ENCODE measurements at places on chromosomes 13 and 19.

- no peak for DNase-seq
These were observed 4.2 kb upstream of the IZUMO2 start for GRCh38 chr19:50167314-50167721.

GRCh38 chr19:12766051-12766521 lies 9.3 kb downstream of the HOOK2 start:
- no peak for DNase-seq

- DNase-seq = no peak
These were observed at the start of gene IGLON5 for GRCh38 chr19:51311351-51312257. Gene IGLON5, plus strand, starts transcription at chr19:51311644. Its CDS starts 204 bp downstream, at chr19:51311848.

GRCh38 chr13:112725346-112726015 lies 35.6 kb downstream of the ATP11A start:
- DNase-seq = no peak

GRCh38 chr13:109273326-109273751 lies 513.0 kb downstream of the IRS2 start:
- DNase-seq = no peak

- DNase-seq = no peak
These were observed 132.9 kb downstream of the SLITRK6 start for GRCh38 chr13:85666356-85666755.

DNA sequence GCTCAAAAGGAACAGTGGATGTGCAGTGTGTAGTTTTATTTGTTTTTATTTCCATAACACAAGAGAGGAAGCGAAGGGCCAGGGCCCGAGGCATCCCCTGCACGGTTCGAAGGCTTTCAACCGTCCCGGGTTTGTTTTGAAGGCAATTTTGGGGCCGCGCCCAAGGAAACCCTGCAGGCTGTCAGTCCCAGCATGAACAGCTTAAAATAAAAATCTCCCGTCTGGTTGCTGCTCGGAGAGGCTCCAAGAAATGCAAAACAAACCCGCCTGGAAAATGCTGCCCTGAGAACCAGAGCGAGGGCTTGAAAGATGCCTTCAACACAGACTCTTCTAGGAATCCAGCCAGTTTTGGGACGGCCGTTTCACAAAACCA lies 16.0 kb downstream of the LSM4 start:
- DNase-seq = no peak

DNA sequence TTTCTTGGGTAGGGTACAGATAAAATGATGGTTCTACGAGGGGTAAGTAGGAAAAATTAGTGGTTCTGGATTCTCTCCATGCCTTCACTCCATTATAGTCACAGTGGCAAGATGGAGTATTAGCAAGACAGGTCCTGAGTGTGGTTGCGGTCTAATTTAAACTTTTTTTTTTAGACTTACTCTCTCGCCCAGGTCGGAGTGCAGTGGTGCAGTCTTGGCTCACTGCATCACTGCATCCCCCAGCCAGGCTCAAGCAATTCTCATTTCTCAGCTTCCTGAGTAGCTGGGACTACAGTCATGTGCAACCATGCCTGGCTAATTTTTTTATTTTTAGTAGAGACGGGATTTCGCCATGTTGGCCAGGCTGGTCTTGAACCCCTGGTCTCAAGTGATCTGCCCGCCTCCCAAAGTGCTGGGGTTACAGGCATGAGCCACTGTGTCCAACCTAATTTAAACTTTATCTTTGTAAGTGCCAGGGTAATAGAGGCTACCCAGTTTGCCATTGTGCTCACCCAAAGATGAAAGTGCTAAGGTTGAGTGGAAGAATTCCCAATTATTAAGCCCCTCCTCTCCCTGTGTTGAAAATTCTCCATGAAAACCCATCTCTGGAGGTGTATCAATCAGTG lies 135.6 kb downstream of the TM9SF2 start:
- no peak for DNase-seq

- DNase-seq = no peak
These were observed 11.6 kb downstream of the SHKBP1 start for GRCh38 chr19:40588110-40588854.

DNA sequence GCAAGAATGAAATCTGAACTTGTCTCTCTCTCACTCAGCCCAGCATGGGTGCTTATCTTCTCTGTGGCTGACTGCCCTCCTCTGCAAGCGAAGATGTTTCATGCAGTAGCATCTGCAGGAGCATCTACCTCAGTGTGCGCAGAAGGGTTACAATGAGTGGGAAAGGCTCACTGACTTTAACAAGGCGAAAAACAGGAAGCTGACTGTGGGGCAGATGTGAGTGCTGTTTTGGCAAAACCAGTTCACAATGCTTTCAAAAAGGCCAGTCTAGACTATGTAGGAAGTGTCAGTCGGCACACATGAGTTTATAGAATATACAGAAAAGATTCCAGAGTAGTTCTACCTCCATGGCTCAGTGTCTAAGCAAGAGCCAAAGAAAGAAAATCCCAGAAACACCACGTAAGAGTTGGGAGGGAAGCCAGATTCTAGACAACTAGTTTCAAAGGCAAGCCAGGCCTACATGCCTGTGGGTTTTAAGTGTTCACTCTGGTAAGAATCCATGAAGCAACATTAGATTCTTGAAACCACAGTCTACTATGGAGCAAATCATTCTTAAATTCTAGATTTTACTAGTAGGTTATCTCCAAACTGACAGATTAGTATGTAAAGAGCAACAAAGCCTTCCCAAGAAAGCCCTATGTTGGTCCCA lies 124.5 kb downstream of the ABCC4 start:
- no peak for DNase-seq

DNA sequence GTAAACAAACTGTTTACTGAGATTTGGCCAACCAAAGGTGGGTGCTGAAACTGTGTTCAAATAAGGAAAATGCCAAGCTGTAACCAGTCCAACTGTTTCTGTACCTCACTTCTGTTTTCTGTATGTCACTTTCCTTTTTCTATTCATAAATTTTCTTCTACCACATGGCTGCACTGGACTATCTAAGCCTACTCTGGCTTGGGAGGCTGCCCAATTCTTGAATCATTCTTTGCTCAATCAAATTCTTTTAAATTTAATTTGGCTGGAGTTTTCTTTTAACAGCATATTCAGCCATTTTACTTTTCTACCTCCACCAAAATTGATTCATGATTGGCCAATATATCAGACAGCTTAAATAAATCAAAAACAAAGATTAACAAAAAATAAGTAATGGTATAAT lies 1575.5 kb upstream of the SPRY2 start:
- DNase-seq = no peak

DNA sequence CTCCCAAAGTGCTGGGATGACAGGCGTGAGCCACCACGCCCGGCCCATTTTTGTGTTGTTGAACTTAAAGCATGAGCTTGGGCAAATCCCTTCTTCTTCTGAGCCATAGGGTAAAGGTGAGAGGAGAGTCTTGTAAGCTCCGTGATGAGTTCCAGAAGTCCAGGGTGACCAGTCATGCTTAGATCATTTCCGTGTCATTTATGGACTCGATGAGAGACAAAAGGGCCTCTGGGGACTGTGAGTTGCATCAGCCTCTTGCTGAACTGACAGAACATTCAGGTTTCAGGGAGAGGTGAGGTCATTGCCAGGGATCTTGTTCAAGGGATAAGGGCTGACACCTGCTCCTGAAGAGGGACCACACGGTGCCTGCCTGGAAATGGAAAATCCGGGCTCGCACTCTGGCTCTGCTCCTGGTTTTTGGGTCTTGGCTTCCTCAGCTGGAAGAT lies 53.6 kb downstream of the GADD45B start:
- DNase-seq = no peak

GRCh38 chr13:35787937-35788336 lies 311.4 kb upstream of the MAB21L1 start:
- DNase-seq = no peak

DNA sequence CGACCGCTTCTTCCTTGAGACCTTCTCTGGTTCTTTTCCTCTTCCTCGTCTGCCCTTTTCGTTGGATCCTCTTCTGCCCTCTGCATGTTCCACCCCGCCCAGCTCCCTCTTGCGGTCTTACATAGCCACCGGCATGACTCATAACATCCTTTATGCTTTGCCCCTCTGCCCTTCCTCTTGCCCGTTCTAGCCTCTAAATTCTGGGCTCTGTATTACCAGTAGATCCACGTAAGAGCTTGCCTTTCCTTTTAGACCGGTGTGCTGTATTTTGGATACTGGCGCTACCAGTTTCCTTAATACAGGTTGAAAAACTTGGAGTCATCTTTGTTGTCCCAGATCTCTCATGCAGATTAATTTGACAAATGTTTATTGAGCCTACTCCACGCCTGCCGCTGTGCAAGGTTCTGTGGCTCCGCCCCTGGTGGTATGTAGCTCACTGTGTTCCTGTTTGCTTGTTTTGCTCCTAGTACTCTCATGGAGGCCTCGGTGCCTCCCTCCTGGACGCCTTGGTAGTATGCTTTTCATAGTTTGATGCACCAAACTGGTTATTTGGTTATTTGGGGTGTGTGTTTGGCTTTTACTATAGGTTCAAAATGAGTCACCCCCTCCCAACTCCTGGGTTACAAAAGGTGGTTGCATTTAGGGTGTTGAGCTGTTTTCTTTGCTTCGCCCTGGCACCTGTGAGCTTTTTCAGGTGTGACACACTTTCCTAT lies 1.7 kb downstream of the GTF3A start:
- peak; percentile 63 for DNase-seq

- peak; percentile 13 for DNase-seq
These were observed 53.1 kb downstream of the FOXO1 start for GRCh38 chr13:40613192-40613818.

DNA sequence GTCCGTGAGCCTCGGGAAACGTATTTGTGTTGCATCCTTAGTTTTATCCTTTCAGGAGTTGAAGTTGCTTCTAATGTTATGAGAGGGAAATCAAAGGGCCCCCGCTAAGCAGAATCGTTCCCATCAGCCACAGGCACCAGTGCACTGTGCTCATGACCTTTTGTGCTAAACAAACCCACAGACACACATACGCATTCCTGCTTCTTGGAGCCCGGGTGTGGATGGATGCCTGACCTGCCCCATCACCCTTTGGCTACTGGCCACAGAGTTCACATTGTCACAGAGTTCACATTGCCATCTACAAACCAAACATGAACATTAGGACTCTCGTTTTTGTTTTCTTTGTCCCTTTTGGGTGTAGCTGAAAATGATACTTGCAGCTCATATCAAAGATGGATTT lies 47.2 kb downstream of the CHST8 start:
- no peak for DNase-seq

- no peak for DNase-seq
These were observed 28.4 kb upstream of the TIMM44 start for GRCh38 chr19:7971553-7972520.

DNA sequence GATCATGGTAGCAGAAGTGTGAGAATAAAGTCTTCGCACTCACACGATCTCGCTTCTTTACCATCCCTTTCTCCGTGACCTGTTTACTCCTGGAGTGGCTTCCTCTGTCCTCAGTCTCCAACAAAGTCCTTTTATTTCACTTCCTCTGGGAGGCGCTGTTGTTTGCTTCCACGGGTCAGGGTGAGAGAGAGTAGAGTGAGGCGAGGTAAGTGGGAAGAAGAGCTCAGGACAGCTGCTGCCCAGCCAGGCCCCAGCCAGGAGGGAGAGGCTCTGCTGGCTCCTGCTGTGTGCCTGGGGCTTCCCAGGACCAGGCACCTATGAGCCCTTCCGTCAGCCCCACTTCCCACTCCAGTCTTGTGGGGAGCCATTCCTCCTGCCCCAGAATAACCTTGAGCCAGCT lies 242.1 kb downstream of the FGF9 start:
- DNase-seq = no peak

GRCh38 chr19:4556597-4557127 lies 2.8 kb downstream of the SEMA6B start:
- no peak for DNase-seq

DNA sequence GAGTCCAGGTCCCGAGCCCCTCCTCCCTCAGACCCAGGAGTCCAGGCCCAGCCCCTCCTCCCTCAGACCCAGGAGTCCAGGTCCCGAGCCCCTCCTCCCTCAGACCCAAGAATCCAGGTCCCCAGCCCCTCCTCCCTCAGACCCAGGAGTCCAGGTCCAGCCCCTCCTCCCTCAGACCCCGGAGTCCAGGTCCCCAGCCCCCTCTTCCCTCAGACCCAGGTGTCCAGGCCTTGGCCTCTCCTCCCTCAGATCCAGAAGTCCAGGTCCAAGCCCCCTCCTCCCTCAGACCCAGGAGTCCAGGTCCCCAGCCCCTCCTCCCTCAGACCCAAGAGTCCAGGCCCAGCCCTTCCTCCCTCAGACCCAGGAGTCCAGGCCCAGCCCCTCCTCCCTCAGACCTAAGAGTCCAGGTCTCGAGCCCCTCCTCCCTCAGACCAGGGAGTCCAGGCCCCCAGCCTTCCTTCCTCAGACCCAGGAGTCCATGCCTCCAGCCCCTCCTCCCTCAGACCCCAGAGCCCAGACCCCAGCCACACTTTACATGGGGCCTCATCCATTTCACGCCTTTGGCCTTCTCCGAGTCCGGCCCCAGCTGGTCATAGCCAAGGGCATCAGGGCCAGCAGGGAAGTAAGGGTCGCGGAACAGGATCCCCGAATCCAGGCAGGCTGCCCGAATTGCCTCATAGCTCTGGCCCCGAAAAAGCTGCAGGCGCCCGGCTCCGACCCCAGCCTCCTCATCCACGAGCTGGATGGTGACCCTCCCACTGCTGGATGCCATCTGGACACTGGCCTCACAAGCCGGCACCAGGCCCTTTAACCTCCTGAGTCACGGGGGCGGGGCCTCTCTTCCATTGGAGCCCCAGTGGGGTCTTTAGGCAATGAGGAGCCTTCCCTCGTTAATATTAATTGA lies 628 bp downstream of the CAPN12 start:
- no peak for DNase-seq

DNA sequence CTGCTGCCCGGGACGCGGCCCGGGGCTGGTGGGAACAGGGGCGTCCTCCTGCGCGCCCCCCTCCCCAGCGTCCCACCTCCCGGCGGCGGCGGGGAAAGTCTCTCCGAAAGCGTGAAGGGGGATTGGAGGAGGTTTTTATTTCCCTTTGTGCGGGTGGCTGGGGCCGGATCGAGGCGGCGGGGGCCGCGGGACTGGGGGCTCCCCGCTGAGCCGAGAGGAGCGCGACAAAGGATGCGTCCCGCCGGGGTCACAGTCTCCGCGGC lies 132 bp downstream of the SHD start:
- no peak for DNase-seq

DNA sequence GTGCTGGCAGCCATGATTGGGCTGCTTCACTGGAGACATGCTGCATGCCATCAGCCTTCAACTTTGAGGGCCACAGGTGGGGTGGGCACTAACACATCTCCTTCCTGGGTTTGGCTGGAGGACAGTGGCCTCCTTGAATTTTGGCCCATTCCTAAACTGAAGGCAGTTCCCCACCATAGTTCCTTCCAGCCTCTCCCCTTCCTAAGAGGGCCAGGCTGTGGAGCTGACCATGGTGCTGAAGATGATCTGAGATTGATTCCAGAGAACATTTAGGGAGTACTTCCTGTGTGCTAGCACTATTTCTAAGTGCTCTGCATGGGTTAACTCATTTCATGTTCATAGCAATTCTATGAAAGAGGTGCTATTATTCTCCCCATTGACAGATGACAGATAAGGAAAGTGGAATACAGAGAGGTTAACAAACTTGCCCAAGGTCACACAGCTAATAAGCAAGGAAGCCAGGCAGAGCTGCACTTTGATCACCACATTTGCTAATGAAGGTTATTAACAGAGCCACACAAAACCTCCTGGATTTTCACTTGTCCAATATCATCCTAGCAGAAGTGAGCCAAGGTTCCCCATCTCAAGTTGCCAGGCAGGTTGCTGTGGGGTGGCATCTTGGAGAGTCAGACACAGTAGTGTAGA lies 175.3 kb downstream of the ZIC5 start:
- DNase-seq = no peak

- DNase-seq = no peak
These were observed 5.6 kb downstream of the ATP8A2 start for GRCh38 chr13:25377244-25377962.

GRCh38 chr13:79973533-79973963 lies 367.4 kb downstream of the SPRY2 start:
- DNase-seq = no peak
